NCI-H1436 (cell line): ENCODE measurements at places on chromosomes 7 and 10.
A peak's percentile ranks its signal among the peaks of the same experiment; 100 is the strongest.

DNA sequence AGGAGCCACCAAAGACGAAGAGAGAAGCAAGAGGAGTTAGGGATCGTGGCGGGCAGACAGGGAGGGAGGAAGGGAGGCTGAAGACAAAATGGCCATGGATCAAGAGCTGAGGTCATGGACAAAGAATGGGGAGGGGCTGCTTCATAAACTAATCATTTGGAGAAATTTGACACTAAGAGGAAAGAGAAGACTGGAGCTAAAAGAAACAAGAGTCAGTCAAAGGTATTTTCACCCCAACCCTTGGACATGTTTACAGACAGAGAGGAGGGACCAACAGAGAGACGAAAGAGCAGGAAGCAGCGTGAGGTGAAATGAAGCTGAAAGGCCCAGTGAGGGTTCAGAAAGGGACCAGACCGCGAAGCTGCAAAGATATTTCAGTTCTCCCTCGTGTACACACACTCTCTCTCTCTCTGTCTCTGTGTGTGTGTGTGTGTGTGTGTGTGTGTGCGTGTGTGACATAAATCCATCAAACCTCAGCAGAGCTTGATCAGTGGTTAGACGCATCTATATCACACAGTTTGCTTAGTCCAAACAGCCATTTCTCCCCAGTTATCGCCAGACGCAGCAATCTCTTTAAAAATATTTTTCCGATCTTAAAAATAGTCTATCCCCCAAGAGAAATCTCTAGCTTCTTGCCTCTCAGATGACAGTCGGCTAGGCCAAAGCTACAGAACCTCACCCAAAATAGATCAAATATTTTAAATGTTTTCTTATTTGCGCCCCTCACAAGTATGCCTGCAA, 12.5 kb upstream of the CALD1 start:
- DNase-seq: no peak

DNA sequence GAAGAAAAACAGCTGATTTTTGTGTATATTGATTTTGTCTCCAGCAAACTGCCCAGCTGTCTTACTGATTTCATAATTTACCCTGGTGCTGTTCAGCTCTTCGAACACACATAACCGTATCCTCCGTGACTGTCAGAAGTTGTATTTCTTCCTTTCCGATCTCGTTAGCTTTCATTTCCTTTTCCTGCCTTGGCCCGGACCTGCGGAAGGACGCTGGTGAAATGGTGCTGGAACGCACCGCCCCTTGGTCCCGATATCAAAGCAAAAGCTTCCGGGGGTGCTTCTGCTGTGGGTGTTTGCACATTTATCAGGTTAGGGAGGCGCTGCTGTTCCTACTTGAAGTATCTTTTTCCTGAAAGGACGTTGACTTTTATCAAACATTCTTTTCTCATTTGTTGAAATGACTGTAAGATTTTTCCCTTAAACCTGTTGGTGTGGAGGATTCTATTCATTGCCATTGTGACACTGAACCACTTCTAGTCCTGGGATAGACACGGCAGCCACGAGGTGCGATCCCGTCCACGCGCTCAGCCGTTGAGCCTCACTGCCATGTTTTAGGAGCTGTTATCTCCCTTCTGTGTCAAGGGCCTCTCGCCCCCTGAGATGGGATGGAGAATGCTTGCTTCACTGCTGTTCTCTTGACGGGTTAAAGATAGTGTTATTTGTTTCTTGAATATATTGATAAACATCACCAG, 72.6 kb downstream of the FOXL3 start:
- DNase-seq: no peak

DNA sequence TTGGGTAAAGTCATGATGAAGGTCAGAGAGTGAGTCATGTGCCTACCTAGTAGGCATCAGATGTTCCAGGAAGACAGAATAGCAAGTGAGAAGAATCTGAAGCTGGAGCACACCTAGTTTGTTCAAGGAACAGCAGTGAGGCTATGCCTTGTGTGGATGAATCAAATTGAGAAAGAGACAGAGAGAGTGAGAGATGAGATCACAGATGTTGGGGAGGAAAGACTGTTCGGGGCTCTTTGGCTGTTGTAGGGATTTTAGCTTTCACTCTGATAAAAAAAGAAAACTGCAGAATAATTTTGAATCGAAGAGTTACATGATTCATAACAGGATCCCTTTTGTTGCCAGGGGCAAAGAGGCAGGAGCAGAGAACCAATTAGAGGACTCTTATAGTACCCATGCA, 6.3 kb downstream of the LIPF start:
- DNase-seq: no peak

- DNase-seq: no peak
Measured at GRCh38 chr7:51324206-51324898, 7.7 kb upstream of the COBL start.

DNA sequence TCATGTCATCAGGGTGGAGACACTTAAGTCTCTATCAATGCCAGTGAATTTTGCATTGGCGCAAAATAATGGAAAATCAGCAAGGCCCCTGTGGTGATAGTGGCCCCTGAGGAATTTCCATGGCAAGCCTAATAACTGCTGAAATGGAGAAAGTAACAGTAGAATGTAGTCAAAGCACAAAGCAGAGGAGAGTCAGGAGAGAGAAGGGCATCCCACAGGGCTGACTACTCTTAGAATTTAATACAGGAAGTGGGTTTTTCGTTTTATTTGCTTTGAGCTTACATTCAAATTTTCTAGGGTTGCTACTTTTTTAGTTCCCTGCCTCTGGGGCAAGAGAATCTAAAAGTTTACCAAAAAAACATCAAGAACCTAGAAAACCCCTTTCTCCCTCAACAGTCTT, 39.0 kb downstream of the BZW2 start:
- no peak for DNase-seq

DNA sequence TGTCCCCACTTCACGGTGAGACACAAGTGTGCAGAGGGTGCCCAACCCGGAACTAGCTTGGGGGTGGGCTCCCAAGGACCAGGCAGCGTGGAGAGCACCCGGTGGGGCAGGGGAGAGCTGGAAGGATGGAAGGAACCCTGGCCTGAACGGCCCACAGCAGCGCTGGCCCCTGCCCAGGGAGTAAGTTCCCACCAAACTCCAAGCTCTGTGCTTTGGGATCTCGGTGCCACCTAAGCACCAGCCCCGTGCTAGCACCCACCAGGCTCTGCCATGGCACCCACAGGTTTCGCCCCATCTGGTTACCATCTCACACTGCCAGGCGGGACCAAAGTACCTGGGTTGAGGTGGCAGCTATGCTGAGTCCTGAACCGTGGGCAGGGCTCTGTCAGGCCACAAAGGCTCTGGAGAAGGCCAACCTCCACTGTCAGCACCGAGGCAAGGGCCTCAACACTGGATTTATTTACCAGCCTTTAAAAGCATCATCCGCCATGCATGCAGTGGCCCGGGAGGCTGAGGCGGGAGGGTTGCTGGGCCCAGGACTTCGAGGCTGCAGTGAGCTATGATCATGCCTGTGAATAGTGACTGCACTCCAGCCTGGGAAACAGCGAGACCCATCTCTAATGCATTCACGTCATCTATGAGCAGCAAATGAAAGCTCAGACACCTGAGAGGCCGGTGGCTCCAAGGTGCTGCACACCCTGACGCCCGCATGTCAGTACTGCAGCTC, 16.0 kb downstream of the GPER1 start:
- no peak for DNase-seq

DNA sequence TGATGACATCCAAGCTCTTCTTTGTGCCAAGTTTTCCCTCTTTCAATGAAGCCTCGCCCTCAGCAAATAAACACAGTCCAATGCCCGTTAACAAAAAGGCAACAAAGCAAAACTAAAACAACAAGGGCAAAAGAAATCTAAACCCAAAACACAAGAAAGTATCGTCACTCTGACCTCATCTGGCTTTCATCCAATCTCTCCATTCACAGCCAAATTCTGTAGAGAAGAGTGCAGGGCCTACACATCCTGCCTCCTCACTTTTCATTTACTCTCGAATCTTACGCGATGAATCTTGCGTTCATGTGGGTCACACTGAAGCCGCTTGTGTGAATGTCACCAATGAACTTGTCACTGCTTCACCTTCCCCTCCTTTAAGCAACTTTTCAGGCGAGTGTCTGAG, 15.9 kb upstream of the AKR1E2 start:
- no peak for DNase-seq

DNA sequence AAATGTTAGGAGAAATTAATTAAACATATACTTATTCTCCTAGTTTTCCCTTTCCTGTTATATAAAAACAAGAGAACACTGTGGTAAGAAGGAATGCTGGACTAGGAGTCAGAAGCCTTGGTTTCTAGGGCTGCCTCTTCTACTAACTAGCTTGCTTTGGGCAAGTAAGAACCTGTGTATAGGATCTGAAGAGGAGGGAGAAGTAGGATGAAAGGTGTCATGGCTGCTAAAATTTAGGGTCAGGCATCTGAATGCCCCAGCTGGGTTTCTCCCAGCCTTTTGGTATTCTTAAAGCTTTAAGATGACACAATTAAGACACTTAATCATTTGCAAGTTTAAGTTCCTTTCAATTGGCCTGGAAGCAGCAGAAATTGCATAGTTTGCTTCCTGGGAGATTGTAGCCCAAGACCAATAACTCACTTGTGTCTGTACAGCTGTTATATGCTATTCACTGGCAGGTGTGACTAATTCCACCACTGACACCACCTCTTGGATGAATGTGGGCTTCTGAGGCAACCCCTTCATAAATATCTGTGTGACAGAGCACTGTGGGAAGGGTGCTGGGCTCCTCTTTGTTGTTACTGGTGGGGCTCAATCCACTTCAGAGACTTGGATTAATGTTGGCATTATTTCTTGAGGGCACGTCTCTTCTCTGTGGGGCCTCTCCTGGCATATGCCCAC, 137.2 kb downstream of the LRMDA start:
- no peak for DNase-seq

GRCh38 chr7:100515072-100515532, 23.9 kb upstream of the AGFG2 start:
- no peak for DNase-seq

DNA sequence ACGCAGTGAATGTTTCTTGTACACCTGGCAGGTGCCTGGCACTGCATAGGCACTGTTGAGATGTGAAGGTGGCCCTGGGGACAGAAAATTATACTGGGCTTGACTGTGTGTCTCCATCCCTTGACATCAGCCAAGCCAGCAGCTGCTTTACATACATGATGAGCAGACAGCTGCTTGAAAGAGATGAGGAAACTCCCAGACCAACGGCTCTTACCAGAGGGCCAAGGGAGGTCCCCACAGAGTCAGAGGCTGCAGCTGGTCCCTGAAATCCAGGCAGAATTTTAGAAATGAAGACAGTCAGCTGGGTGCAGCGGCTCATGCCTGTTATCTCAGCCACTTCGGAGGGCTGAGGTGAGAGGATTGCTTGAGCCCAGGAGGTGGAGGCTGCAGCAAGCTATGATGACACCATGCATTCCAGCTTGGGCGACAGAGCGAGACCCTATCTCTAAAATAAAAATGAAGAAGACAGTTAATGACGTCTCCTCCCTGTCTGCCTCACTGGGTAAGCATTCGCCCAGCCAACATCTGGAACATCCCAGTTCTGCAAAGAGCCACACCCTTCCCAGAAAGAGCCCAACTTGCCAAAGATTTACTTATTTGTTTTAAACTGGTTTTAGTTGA, 17.6 kb downstream of the LIMK1 start:
- DNase-seq: peak; percentile 82

DNA sequence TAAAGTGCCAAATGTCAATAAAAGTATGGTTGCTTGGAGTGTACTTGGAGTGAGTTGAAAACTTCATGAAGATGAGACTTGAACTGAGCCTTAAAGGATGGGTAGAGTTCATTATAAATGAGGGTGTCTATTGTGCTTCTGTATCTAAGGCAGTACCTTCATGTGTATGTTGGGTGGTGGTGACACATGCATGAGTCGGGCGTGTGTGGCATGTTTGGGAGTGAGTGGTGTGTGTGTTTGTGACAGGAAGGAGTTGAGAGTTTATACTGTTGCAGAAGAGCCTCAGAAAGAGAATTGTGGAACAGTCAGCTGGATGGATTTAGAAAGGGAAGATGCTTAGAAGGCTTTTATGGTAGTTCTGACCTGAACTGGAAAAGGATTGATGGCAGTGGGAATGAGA, 6.0 kb upstream of the ZRANB1 start:
- DNase-seq: no peak

DNA sequence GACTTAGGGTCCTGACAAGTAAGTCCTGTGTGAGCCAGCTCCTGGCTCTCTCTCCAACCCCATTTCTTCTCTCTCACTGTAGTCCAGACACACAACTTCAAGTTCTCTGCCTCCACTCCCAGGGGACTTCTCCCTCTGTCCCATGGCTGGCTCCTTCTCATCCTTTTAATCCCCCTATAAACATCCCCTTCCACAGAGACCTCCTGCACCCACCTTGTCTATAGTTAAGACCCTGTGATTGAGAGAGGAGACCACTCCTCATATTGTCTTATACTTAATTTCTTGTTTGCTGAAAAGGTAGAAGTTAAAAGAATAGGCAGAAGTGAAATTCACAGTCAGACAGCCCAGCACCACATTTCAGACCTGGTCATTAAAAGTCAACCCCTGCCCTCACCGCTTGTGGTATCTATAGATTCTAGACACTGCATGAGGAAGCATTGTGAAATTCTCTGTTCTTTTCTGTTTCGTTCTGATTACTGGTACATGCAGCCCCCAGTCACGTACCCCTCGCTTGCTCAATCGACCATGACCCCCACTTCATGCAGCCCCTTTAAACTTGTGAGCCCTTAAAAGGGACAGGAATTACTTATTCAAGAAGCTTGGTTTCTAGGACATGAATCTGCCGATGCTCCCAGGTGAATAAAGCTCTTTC, 125.6 kb upstream of the FRMD4A start:
- DNase-seq: no peak

DNA sequence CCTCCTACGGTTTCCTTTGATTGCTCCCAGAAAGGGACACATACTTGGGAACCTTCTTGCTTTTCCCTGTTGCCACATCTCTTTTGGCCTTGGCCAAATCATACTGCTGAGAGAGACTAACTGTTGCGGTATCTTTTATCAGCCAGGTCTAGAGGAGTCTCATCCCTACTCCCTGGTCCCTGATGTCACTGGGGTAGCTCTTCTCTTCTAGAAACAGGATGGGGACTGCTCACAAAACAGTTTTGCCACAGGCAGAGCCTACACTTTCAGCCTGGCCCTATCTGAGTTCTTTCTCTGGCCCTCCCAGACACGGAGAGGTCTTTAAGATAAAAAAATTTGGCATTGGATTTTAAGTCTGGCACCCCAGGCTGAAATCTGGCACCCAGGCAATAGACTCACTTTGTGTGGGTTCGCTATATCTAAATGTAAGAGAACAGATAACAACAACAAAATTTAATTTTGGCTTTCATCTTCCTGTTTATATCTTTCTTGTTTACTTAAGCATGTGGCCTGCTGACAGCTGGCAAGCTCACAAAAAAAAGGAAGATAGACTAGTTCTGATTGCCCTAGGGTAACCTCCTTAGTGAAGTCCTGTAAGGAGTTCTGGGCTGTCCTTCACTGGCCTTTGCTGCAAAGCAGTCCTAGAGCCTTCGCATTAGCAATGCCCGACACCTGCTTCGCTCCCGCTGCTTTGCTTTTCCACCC, 228.3 kb upstream of the NPVF start:
- DNase-seq: no peak

- DNase-seq: no peak
Measured at GRCh38 chr10:37728830-37729229, 128.6 kb downstream of the ZNF248 start.
